ENCODE measurements at places on chromosomes 2 and 18.
A peak's percentile ranks its signal among the peaks of the same experiment; 100 is the strongest.

DNA sequence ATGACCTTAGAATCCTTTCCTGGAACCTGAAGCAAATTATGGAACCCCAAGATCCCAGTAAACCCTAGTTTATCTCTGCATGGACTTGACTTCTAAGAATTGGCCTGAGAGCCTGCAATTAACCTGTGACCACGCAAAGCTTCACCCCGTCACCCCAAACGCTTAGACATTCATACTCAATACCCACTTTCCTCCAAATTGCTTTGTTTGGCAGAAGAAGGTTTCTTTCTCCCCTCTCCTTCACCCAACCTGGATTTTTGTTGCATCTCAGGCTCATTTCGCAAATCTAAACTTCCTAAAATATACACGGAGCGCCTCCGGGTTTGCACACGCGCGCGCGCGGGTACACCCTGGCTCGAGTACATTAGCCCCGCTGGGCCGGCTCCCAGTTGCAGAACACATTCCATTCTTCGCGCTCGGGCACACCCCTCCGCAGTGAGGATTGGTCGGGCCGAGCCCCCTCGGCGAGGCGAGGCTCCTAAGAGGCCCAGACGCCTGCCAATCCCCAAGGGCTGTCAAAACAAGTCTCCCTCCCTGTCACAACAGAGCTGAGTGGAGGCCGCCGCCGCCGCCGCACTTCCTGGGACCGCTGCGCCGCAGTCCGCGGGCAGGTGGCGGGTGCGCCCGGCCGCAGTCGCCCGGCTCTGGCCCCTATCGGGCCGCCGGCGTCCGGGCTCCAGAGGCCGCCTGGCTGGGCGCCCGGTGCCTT lies at the start of gene PLCL1:
Gene PLCL1 (plus strand): TSS at position 545 of the 709 bp plus-strand sequence.
- peak; percentile 68 for DNase-seq

- DNase-seq = no peak
Measured at GRCh38 chr2:83238111-83238510, 1221.0 kb downstream of the SUCLG1 start.

- no peak for DNase-seq
Measured at GRCh38 chr2:137155356-137156104, 390.2 kb downstream of the THSD7B start.

- peak; percentile 93 for DNase-seq
Measured at GRCh38 chr2:164826293-164827243, 15.1 kb downstream of the COBLL1 start.

- no peak for DNase-seq
Measured at GRCh38 chr2:34423301-34423700, 824.2 kb upstream of the FAM98A start.

- DNase-seq = no peak
Measured at GRCh38 chr2:226313060-226313459, 486.6 kb downstream of the IRS1 start.

DNA sequence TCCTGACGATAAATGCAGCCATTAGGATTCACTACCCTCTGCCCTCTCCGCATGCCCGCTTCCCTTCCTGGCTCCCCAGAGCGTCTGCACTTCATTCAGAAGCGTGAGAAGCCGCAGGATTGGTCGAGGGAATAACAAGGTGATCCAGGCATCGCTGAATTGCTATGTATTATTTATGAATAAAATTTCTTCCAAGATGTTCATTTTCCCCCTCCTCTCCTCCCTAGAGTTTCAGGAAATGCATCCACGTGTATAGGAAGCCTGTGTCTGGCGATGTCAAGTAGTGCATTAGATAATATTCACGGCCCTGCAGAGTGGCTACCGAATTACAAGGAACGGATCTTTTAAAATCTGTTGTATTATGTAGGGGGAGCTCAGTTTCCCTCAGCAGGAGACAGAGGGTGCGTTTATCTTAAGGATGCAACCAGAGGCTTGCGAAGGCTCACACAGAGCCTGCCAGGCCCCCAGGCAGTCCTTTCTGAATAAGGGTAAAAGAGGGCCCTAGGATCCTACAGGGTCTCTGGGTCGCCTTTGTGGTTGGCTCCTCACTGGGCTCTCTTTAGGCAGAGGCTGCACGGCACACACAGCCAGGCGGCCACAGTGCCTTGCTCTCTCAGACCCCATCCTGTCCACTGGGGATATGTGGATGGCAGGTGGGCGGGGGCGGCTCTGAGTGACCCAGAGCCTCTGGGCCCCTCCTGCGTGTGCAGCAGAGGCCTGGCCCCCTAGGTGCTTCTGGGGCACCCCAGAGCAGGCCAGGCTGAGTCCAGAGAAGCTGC lies 224.1 kb upstream of the PXDN start:
- no peak for DNase-seq

- no peak for DNase-seq
Measured at GRCh38 chr2:21910832-21911507, 787.2 kb downstream of the TDRD15 start.

DNA sequence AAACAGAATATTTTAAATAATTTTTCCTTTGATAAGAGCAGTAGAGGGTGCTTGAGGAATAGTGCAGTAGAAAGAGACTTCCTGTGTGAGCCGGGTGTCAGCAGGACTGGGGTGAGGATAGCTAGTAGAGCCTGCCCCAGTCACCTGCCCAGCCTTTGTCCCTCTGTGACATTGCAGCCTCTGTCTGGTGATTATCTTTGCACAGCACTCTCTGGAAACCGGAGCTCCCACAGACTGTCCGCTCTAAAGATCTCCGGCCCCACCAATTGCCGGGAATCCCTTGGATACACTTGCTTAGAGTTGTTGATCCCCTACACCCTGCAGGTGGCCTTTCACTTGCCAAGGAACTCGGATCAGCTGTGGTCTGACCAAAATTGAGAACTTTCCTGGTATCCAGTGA lies 1081.3 kb upstream of the TMEFF2 start:
- DNase-seq = no peak

- no peak for DNase-seq
Measured at GRCh38 chr18:25243754-25244153, 108.2 kb downstream of the ZNF521 start.

- DNase-seq = no peak
Measured at GRCh38 chr2:168515502-168515901, 59.4 kb downstream of the CERS6 start.

- DNase-seq = peak; percentile 60
Measured at GRCh38 chr18:36120297-36120696, 8.8 kb downstream of the SLC39A6 start.

GRCh38 chr18:76643996-76644395 lies 149.0 kb upstream of the ZNF516 start:
- no peak for DNase-seq

DNA sequence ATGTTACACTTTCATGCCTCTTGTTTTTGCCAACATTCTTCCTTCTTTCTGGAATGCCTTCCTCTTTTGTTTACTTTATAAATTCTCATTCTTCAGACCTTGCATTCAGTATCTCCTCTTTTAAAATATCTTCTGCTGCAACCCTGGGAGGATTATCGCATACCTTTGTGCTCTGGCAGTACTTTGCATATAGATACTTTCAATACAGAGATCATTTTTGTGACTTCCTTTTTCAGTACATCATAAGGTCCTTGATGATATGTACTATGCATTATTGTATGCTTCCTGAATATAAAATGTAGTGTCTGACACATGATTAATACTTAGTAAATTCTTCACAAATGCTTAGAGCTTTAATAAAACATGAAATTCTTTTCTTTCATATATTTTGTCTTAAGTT lies 538.7 kb downstream of the TRIB2 start:
- DNase-seq = no peak

DNA sequence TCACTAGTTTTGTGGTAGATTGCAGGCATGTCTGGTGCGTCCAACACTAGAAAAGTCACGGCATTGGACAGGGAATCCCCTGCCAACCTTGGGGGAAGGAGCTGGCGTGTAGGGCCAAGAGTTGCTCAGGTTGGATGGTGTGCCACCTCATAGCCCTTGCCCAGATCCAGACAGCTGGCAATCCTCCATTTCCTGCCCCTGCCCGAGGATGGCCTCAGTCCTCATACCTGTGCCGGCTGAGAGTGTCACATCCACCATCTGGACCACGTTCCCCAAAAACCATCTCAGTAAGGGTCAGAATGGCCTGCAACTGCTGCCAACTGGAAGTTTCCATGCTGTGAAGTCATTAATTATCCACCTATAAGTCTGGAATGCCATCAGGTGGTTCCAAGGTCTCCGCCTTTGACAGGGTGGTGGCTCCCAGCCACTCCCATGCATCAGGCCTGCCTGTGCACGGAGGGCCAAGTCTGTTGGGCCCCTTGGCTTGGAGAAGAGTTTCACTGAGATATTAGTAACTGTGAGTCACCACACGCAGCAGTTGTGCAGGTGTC lies 55.0 kb downstream of the IMPA2 start:
- DNase-seq = no peak

GRCh38 chr18:79515331-79515730 lies 119.6 kb downstream of the NFATC1 start:
- DNase-seq = no peak

GRCh38 chr2:71742953-71743601 lies 289.7 kb downstream of the DYSF start:
- no peak for DNase-seq

DNA sequence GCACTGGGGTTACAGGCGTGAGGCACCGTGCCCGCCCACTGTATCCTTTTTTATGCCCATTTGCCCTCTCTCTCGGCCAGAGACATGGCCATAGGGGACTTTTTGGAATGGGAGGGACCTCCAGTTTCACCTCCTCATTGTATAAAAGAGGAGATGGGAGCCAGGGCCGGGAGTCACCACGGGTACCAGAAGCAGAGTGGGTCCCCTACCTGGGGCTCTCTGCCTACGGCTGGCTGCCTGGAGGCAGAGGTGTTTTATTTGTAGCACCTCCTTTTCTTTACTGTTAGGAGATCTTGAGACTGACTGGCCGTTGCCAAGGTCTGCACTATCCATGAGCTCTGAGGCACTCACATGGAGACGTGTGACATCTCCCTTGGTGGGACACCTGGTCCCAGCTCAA lies 162.8 kb downstream of the LDLRAD4 start:
- DNase-seq = no peak

GRCh38 chr2:63651861-63652651 lies 63.3 kb downstream of the MDH1 start:
- DNase-seq = no peak

DNA sequence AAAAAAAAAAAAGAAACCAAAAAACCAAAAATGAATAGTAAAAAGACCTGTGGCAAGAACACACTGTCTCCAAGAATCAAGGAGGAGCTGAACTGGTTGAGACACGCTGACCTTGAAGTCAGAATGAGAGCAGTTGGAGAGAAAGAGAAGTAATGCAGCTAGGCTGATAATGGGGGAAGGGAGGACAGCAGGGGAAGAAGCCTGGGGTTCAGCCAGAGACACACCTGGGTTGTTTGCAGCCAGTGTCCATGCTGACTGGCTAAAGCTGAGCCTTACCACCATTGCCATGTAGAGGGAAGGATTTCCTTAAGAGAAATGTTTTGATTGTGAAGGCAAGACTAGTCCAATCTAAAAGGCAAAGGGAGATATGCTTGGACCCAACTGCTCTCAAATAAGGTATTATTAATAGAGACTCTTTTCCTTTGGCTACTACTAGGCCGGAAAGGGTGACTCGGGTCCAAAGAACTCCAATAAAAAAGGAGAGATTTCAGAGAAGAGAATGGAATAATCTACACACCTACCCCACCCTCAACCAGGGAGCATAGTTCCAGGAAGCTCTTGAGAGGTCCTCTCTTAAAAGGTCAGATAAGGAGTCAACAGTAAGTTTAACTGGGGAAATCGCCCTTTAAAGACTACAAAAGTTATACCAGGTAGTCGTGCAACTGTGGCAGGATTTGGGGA lies 25.2 kb upstream of the REL start:
- DNase-seq = no peak

GRCh38 chr2:130286983-130287655 lies 55.6 kb upstream of the IMP4 start:
- DNase-seq = no peak

DNA sequence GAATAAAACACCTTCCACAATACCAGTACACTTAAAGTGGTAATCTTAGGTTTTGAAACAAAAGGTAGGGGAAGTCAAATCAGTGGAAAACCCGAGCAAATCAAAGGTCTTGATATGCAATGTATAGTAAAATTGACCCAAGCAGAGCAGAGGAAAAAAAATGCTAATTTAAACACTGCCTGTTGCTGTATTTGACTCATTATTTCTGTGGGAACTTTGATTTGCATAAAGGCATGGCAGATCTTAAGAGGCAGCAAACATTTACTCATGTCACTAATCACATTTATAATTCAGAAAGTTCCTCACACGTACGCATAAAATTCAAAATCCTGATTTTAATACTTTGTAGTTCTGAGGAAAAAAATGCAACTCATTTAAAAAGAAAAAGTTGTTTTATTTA lies 64.4 kb downstream of the IKZF2 start:
- DNase-seq = no peak

GRCh38 chr2:164705412-164706167 lies 84.3 kb upstream of the GRB14 start:
- DNase-seq = no peak

GRCh38 chr2:207933396-207934065 lies 91.8 kb downstream of the PLEKHM3 start:
- no peak for DNase-seq

GRCh38 chr2:239886781-239887180 lies 138.4 kb downstream of the NDUFA10 start:
- no peak for DNase-seq

- DNase-seq = no peak
Measured at GRCh38 chr18:59353079-59353680, 5.9 kb downstream of the LMAN1 start.

GRCh38 chr2:34875091-34875745 lies 1276.1 kb upstream of the FAM98A start:
- DNase-seq = no peak

DNA sequence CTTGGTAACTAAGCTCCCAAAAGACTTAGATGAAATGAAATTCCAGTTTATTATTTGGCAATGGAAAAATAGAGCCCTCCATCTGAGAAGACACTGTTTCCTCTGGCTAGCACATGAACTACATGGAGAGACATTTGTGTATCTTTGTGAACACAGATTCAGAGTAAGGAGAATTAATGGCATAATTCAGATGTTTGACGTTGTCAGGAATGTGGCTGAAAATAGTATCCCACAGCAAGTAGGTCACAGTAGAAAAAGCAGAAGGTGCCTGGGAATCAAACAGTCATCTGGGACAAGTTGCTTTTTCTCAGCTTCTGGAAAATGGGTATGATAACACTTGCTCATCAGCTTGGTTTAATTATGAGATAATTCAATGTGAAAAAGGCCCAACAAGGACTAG lies 288.6 kb downstream of the PTPRM start:
- no peak for DNase-seq

GRCh38 chr2:9261231-9261883 lies 54.7 kb downstream of the ASAP2 start:
- DNase-seq = no peak

DNA sequence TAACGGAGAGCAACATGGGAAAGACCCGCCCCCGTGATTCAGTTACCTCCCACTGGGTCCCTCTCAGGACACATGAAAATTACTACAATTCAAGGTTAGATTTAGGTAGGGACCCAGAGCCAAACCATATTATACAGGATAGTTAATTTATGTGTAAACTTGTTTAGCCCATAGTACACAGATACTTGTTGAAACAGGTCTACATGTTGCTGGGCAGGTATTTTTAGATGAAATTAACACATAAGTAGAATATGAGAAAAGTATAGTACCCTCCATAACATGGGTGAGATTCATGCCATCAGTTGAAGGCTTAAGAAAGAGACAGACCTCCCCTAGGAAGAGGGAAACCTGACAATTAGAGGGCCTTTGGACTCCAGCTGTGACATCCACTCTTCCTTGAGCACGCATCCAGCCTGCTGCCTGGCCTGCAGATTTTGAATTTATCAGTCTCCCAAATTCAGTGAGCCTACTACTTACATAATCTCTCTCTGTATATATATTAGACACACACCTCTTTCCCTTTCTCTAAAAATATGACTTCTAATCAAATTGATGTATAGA lies 463.5 kb upstream of the NETO1 start:
- DNase-seq = no peak
